ENCODE measurements at places on chromosomes 6 and 20. TPM values are rescaled to one million over a fixed set of nuclear protein-coding genes. Genes with fewer than 3 reads are reported as not detected.

CFAP206 gene
- 0.27 TPM for total RNA-seq

GRM1 gene
- total RNA-seq = not detected

PPP1R16B gene
- total RNA-seq = not detected

MOCS1 gene
- 4.9 TPM for total RNA-seq

PBOV1 gene
- total RNA-seq = not detected

SMOC2 gene
- total RNA-seq = not detected

OR2H1 gene
- not detected for total RNA-seq

AFG1L gene
- 8.5 TPM for total RNA-seq

GRCh38 chr20:46188866-46189541, 70.9 kb downstream of the CD40 start:
- DNase-seq = no peak

DNA sequence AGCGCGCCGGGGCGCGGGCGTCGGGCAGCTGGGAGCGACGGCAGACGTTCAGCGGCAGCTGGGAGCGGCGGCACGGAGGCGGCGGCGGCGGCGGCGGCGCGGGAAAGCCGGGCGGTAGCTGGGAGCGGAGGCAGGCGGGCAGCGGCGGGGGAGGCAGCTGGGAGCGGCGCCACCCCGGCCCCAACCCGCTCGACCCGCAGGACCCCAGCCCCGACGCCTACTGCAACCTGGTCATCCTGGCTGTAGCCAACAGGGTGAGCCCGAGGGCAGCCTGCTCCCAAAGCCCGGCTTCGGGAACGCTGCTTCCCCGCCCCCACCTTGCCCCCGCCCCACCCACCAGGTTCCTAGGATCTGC, 8.9 kb downstream of the CCM2L start:
- DNase-seq = no peak

GRCh38 chr20:61308477-61308774, 56.4 kb downstream of the CDH4 start:
- no peak for DNase-seq

GRCh38 chr6:111803804-111804203, 69.4 kb downstream of the FYN start:
- DNase-seq = no peak

- DNase-seq = peak; percentile 27
Measured at GRCh38 chr6:140846503-140847261, 1286.0 kb upstream of the GJE1 start.

GRCh38 chr20:37627060-37627766, 66.6 kb upstream of the CTNNBL1 start:
- DNase-seq = peak; percentile 69

- no peak for DNase-seq
Measured at GRCh38 chr20:50953821-50954220, 4.5 kb downstream of the DPM1 start.

Data from MCF 10A (cell line).